ENCODE measurements at places on chromosomes 3 and 15. TPM values are rescaled to one million over a fixed set of nuclear protein-coding genes. Genes with fewer than 3 reads are reported as not detected.

Gene CFAP100
- total RNA-seq, result not detected

Gene SLC6A11
- total RNA-seq, result not detected

Gene FETUB
- 0.26 TPM for total RNA-seq

Gene GUCA1C
- not detected for total RNA-seq

Measured in A549 treated with RU486 at 1 μM for 4 hours (cell line).